ENCODE measurements at places on chromosomes 6 and 20. TPM values are rescaled to one million over a fixed set of nuclear protein-coding genes. Genes with fewer than 3 reads are reported as not detected.

RFX6 gene
- total RNA-seq, result 23.9 TPM

PKIB gene
- 56.8 TPM for total RNA-seq

C6orf58 gene
- total RNA-seq, result not detected

TLDC2 gene
- total RNA-seq, result 0.93 TPM

C6orf163 gene
- 4.7 TPM for total RNA-seq

DNA sequence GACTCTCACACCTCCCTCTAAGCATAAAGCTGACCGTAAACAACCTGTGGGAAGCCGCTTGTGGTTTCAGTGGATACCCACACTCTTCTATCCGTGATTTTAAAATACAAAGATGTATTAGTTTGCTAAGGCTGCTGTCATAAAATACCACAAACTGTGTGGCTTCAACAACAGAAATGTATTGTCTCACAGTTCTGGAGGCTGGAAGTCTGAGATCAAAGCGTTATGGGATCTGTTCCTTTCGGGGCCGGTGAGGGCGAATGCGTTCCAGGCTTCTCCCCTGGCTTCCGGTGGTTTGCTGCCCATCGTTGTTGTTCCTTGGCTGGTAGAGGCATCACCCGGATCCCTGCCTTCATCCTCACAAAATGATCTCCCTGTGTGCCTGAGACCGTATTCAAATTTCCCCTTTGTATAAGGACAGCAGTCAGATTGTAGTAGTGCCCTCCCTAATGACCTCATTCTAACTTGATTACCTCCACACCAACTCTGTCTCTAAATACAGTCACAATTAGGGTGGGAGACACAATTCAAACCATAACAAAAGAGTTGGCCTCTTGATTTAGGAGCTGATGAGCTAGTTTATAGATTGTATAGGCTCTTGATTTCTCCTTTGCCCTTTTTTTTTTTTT lies 210.6 kb upstream of the SOX4 start:
- DNase-seq, result no peak

- no peak for DNase-seq
Measured at GRCh38 chr20:3731944-3732326, 550 bp upstream of the HSPA12B start.

- no peak for DNase-seq
Measured at GRCh38 chr6:33677689-33678088, 33.8 kb downstream of the UQCC2 start.

GRCh38 chr20:7240490-7240889 lies 473.0 kb downstream of the BMP2 start:
- no peak for DNase-seq

- no peak for DNase-seq
Measured at GRCh38 chr6:98836025-98836961, 1.9 kb downstream of the POU3F2 start.

- no peak for DNase-seq
Measured at GRCh38 chr6:45212976-45213375, 115.2 kb upstream of the RUNX2 start.

DNA sequence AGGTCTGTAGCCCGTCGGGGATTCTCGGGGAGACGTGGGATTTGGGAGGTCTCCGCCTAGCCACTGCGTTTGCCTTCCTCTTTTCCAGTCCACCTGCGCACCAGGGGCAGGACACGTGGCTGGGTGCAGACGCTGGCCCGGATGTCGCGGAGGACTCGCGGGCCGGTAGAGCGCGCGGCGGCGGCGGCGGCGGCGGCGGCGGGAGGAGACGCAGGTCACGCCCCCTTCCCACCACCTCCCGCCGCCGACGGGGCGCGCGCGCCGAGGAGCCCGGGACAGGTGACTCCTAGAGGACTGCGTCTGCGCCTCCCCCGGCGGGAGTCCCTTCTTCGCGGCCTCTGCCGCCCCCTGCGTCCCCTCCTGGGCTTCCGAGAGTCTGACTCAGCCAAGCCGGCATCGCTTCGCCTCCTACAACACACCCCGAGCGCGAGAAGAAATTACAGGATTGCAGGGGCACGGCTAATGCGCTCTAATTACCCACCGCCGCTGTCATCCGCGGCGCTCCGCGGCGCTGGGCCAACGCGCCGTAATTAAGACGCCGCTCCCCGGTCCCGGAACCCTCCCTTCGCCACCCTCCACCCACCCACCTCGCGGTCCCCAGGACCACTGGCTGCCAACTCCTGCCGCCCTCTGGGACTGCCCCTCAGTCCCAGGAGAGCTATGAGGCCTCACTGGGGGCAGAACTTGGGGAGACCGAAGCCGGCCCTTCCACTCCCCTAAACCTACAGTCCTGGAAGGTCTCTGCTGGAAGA lies 124.5 kb downstream of the MRPL14 start:
- no peak for DNase-seq

GRCh38 chr6:8084586-8084985 lies 17.8 kb downstream of the EEF1E1 start:
- no peak for DNase-seq

GRCh38 chr6:40779409-40779808 lies 192.2 kb upstream of the LRFN2 start:
- no peak for DNase-seq

DNA sequence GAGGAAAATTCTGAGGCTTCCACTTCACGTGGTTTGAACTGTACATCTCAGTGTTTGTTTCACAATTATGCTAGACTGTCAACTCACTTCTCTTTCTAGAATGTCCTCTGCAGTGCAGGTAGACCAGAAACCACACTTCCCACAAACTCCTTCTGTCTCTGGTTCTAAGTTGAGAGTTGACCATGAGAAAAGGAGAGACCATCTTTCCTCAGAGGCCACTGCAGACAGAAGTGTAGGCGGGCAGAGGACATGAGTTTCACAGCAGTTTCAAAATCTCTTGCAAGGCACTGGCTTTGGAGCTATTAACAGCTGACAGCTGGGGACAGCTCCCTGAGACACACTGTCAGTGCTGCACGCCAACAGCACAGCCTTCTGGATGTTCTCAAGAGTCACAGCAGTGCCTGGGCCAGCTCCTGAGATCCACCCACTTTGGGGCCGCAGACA lies 55.4 kb upstream of the MOXD1 start:
- DNase-seq, result no peak

- no peak for DNase-seq
Measured at GRCh38 chr6:31966997-31967925, 4.7 kb downstream of the DXO start.

- DNase-seq, result peak; percentile 65
Measured at GRCh38 chr20:25000268-25000801, 7.8 kb upstream of the APMAP start.

Measured in type B pancreatic cell (in vitro differentiated cells).